ENCODE measurements at places on chromosomes 13 and 19. TPM values are rescaled to one million over a fixed set of nuclear protein-coding genes. Genes with fewer than 3 reads are reported as not detected.

Gene IL17D
- total RNA-seq: 5.6 TPM

Gene SLC10A2
- not detected for total RNA-seq

Gene LGALS14
- not detected for total RNA-seq

Gene SPC24
- total RNA-seq: 2.3 TPM

Gene SYCN
- not detected for total RNA-seq

Gene ZIC2
- total RNA-seq: not detected

Gene ZNF582
- 14.1 TPM for total RNA-seq

Gene NEK3
- 21.0 TPM for total RNA-seq

Gene ZNF440
- 139 TPM for total RNA-seq

Gene ZSWIM4
- 6.1 TPM for total RNA-seq

Gene TMEM38A
- total RNA-seq: not detected

Gene NTN5
- not detected for total RNA-seq

Gene ZNF66
- total RNA-seq: 13.1 TPM

Gene LILRA1
- 0.21 TPM for total RNA-seq

Gene PNMA8A
- total RNA-seq: 11.8 TPM
